ENCODE measurements at places on chromosomes 7 and 10.

DNA sequence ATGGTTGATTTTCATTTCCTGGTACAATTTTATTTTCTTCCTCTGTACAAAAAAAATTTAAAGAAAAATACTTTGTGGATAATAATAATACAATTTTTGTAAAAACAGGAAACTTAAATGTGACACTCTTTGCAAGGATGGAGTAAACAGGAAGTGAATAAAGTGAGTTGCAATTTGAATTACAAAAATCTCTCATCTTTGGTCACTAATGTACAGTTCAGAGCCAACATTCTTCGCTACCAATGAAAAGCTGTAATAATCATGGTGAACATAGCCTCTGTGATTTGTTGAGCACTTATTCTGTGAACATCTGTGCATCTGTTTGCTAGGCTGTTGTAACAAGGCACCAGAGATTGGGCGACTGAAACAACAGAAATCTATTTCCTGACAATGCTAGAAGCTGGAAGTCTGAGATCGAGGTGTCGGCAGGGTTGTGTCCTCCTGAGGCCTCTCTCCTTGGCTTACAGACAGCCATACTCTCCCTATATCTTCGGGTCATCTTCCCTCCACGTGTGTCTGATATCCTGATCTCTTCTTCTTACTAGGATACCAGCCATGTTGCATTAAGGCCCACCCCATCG, 295.3 kb upstream of the KLF6 start:
- DNase-seq, result peak; percentile 22

GRCh38 chr7:44559485-44559884, 14.2 kb downstream of the DDX56 start:
- DNase-seq, result no peak

DNA sequence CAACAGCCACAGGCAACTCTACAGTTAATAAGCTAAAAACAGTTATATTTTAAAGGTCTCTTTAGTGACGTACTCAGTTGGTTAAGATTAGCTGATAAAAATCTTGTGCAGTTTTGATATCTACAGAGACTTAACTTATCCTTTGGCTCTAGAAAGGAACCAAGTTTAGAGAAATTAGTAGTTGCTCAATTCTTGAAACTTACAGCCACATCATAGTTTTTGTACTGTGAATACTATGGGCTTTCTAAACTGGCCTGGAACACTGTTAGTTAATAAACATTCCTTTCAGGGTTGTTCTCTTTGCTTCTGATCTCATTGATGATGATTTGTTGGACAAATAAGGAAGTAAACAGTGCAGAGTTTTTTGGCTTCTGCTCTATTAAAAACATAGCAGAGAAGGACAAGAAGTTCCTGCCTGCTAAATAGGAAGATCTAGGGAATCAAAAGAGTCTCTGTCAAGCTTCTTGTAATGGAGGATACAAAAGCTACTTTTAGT, 73.1 kb downstream of the MKLN1 start:
- no peak for DNase-seq

DNA sequence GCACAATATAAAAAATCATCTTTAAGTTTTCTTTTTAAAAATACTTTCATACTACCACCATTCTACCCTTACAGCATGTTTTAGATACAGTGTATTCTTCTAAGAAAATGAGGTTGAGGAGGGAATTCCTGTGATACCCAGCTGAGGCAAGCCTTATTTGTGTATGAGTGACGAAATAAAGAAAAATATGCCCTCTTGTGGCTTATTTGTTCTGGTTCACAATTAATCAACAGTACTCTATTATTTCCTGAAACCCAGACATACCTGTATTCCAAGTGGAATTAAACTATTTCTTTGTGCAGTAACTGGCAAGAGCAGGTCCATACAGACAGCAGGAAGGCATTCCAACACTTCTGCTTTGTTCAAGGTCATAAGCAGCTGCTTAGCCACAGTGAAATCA, 4.5 kb upstream of the SEMA3D start:
- no peak for DNase-seq

- DNase-seq, result no peak
Observed at GRCh38 chr7:147412109-147412508, 1178.5 kb upstream of the C7orf33 start.

- DNase-seq, result no peak
Observed at GRCh38 chr10:123687758-123688157, 21.6 kb downstream of the GPR26 start.

DNA sequence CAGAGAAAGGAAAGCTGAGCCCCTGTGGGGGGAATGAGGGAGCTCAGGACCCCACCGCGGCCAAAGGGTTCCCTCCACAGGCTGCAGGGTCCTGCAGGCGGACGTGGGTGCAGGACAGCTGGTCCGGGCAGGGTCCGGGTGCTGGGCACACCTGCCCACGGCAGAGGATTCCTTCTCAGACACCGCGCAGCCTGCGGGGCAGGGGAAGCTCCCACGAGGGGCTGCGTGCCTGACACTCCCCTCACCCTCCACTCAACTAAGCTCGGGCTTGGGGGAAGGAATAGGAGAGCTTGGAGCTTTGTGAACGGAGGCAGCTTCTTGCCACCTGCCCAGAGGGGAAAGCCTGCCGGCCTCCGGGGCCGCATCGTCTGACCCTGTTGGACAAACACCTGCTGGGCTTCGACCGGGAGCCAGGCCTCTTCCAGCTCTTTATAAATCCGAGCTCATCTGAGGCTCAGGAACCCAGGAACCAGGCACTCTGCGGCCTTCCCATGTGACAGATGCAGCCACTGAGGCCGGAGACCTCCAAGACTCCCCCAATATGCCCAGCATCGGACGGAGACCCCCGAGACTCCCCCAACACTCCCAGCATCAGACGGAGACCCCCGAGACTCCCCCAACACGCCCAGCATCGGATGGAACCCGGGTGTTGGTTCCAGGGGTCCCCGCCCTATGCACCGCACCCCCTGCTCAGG, 97.3 kb downstream of the PDGFA start:
- no peak for DNase-seq

DNA sequence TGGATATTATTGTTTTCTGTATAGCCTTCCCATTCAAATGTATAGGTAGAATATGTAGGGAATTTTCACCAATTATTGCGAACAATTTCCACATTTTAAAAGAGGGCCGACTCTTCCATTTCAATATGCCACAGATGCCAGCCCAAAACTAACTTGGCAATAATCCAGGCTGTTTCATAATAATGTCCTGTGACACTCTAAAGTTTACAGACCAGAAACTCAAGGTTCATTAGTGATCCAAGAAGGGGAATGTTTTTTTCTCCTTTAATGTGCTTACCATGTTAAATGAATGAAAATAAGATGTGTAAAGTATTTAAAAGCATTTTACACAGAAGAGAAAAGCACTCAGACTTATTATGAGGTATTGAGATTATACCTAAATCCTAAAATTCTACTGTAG, 63.0 kb upstream of the FAM3C start:
- no peak for DNase-seq

Measured in CD4-positive, alpha-beta T cell treated with Interleukin-10 for 1 hour (primary cell).